ENCODE measurements at places on chromosomes 7 and 10. TPM values are rescaled to one million over a fixed set of nuclear protein-coding genes. Genes with fewer than 3 reads are reported as not detected.

The AKAP9 gene
- 41.6 TPM for total RNA-seq

The STOX1 gene
- total RNA-seq: 0.39 TPM

The NCAPG2 gene
- total RNA-seq: 129 TPM

The FAM241B gene
- 9.4 TPM for total RNA-seq

The DNAJC9 gene
- 68.1 TPM for total RNA-seq

The CHST3 gene
- not detected for total RNA-seq

The SORCS3 gene
- total RNA-seq: not detected

The ZP3 gene
- total RNA-seq: 3.4 TPM

DNA sequence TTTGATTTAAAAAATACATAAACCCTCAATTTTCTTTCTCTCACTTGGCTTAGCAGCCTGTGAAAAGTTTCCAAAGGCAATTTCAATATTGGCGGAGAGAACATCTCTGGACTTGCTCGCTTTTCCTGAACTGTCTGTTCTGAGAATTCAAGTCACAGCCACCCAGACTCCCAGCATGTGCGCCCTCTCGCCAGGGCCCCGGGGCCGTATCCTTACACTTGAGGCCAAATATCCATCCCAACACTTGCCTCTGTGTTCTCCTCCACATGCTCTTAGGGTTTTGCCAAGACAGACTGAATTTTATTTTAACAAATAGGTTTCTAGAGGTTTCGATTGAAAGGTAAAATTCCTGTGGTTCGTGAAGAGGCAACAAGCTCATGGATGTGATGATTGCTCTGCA lies 111.5 kb upstream of the GPR26 start:
- H3K36me3 ChIP-seq: no peaks in the 10 kb centered on the region
- peaks cover 8% of the 10 kb centered on the region for H3K27me3 ChIP-seq

DNA sequence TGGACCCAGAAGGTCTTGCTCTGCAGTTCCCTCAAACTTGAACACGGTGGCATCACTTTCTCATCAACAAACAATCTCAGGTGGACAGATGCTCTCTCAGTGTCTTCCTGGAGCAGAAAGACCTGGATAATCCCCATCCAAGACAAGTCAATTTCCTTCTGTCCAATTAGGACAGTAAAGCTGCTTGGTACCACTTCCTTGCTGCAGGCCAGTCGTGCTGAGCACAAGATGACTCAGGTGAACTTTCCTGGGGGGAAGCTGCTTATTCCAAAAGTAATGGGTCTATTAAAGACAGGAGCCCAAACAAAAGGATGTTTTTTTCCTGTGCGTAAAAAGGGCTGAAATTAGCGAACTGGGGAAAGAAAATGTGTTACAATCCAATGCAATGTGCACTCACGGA lies 107.6 kb upstream of the AFAP1L2 start:
- H3K36me3 ChIP-seq: peaks cover 20% of the 10 kb centered on the region
- H3K4me1 ChIP-seq: peaks cover 59% of the 10 kb centered on the region
- no peaks in the 10 kb centered on the region for H3K27me3 ChIP-seq
- ATAC-seq: no peak

DNA sequence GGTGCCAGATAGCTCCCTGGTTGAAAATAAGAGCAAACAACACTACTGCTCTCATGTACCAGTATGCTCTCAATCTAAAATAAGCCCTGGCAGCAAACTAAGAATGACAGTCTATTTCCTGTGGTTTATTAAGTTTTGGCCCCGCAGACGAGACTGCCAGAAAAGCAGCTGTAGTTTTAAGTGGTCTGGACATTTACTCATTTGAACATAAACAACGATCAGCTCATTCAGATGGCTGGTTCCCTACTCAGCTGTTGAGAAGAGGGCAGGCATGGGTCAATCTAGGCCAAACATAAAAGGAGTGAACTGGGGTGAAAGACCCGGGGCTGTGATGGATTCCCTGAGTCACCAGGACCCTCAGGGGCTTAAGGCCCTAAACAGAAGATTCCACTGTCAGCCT lies 4.5 kb downstream of the TRIL start:
- H3K36me3 ChIP-seq: no peaks in the 10 kb centered on the region
- ATAC-seq: no peak
- no peaks in the 10 kb centered on the region for H3K4me1 ChIP-seq
- H3K4me3 ChIP-seq: no peak overlapping the region

DNA sequence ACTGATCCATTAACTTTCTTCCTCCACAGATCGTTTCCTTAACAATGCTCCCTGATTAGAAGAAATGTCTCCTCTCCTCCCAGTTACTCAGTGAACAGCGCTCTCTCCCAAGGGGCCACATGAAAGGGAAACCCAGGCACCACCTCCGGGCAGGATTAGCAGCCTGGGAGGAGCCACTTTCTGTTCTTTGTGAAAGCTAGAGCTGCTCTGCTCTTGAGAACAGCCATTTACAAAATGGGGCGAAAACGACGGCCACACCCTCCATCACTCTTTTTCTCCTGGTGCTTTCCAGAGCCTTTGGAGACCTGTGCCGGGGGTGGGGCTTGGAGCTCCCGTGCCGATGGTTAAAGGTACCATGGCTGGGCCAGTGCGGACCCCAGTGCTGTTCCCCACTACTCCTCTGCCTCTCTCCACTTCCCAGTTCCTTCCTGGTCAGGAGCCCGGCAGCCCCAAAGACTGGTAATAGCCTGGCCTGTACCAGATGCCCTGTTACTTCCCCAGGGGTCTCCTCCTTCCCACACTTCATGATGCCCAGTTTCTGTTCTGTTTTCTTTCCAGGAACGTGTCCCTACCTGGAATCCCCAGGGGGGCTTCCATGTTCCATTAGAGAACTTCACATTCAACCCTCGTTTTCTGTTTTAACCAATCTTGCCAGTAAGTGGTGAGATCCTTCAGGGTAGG lies 402.9 kb upstream of the GALNT17 start:
- peak overlapping the region; percentile 29 for H3K4me3 ChIP-seq
- no peaks in the 10 kb centered on the region for H3K27me3 ChIP-seq
- peak overlapping the region; percentile 36 for H3K27ac ChIP-seq

DNA sequence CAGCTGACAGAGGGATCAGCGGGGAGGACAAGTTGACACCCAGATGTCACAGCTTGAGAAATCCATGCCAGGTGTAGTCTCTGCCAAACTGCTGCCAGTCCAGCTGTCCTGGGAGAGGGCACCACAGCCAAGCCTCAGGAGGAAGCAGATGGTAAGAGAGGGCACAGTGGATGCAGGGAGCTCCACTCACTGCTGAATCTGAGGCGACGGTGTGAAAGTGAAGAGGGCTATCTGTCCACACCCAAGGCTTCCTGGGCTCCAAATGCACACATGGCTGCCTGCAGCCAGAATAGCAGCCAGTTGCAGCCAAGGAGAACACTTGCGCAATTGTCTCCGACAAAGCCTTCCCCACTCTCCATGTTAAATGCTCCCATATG lies 502.4 kb downstream of the GRID1 start:
- H3K27ac ChIP-seq: no peak overlapping the region
- peaks cover 20% of the 10 kb centered on the region for H3K27me3 ChIP-seq
- no peak for ATAC-seq
- H3K36me3 ChIP-seq: no peaks in the 10 kb centered on the region

DNA sequence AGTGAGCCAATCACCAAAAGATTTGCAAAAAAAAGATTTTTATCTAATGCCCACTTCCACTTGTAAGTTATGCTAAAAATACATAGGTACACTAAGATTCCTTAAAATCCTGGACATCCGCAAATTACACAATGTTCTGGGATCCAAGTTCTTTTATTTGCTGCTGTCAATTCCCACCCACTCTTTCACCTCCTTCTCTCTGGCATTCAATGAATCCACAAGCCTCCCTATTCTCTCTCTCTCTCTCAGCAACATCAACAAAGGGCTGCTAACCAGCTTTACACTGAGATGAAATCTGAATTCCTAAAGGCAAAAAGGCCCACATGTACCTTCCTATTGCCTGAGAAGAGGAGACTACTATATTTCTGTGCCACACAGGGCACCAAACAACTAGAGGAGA lies 99.9 kb downstream of the ARMH3 start:
- H3K27ac ChIP-seq: no peak overlapping the region
- no peaks in the 10 kb centered on the region for H3K4me1 ChIP-seq
- H3K4me3 ChIP-seq: no peak overlapping the region
- ATAC-seq: no peak
- H3K27me3 ChIP-seq: no peaks in the 10 kb centered on the region

DNA sequence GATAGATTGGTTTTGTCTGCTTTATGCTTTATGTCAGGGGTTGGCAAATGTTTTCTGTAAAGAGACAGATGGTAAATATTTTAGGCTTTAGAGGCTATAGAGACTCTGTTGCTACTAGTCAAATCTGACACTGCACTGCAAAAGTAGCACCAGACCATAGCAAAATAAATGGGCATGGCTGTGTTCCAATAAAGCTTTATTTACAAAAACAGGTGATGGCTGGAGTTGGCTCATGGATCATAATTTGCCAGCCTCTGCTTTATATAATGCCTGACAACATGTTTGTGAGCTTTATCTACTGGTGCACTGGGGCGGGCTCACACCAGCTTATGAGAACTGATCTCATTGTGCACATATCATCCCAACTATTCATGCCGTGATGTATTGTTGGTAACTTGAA lies 120.1 kb downstream of the PLXDC2 start:
- no peaks in the 10 kb centered on the region for H3K4me1 ChIP-seq
- H3K36me3 ChIP-seq: no peaks in the 10 kb centered on the region
- H3K27me3 ChIP-seq: no peaks in the 10 kb centered on the region
- H3K4me3 ChIP-seq: no peak overlapping the region
- ATAC-seq: no peak

DNA sequence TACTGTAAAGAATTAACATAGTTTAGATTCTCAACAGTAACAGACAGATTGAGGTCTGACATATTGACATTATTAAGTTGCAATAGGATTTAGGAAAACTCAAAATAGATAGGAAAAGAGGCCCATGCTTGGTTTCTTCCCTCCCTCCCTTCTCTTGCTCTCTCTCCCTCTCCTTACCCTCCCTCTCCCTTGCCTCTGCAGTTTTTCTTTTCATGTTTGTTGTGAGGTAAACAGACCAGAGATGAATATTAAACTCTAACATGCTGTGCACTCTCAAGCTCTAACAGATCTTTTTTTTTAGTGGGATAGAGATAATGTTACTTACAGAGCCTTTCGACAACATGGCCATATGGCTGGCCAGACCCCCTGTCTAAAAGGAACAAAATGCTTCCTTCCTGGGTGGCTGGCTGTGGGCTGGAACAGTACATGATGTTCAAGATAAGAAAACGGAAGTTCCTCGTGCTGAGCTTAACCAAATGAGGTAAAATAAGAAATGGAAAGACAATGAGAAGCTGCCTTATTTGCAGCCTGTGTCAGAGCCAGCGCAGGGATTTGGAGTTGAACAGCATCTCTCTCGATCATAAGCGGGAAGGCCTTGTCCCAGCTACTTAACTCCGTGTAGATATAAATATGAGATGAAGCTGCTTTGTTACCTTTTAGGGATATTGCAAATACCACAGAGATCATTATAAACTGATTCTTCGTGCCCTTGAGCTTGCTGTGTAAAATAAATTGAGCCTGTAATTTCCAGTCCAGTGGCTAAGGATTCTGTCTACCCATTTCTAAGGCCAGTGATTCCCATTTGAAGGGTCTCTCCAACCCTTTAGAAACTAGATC lies 391.9 kb upstream of the NPVF start:
- H3K4me3 ChIP-seq: peak overlapping the region; percentile 22
- H3K27me3 ChIP-seq: no peaks in the 10 kb centered on the region

GRCh38 chr10:70602665-70603448 lies at the start of gene PRF1:
TSS of gene PRF1 (minus strand) at chr10:70602741. CDS start at chr10:70600902, 1,839 bp downstream.
- peaks cover 6% of the 10 kb centered on the region for H3K4me1 ChIP-seq
- H3K36me3 ChIP-seq: peaks cover 21% of the 10 kb centered on the region
- H3K27ac ChIP-seq: peak within 1 kb of the TSS; percentile 96
- peak; percentile 93 for ATAC-seq

DNA sequence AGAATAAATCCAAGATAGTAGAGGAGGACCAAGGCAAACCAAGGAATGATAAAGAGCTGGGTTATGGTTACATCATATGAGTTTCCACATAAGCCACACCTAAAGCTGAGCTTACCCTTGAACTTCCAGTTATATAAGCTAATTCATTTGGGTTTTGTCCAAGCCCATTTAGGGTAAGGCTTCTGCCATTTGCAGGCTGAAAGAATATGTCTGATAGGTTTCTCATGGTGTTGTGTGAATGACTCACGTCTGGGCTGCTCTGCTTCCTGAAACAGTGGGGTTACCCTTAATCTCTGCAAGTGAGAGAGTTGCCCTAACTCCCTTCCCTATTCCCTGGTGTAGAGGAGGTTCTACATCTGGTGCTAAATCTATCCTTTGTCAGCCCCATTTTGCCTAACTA lies 60.8 kb downstream of the PTTG1IP2 start:
- H3K36me3 ChIP-seq: no peaks in the 10 kb centered on the region
- H3K4me3 ChIP-seq: no peak overlapping the region
- H3K4me1 ChIP-seq: no peaks in the 10 kb centered on the region
- H3K27ac ChIP-seq: no peak overlapping the region
- ATAC-seq: no peak
- peaks cover 18% of the 10 kb centered on the region for H3K27me3 ChIP-seq

- no peak overlapping the region for H3K27ac ChIP-seq
- no peaks in the 10 kb centered on the region for H3K36me3 ChIP-seq
- no peaks in the 10 kb centered on the region for H3K4me1 ChIP-seq
- no peak for ATAC-seq
Observed at GRCh38 chr10:78634835-78635234, 433.9 kb upstream of the ZMIZ1 start.

DNA sequence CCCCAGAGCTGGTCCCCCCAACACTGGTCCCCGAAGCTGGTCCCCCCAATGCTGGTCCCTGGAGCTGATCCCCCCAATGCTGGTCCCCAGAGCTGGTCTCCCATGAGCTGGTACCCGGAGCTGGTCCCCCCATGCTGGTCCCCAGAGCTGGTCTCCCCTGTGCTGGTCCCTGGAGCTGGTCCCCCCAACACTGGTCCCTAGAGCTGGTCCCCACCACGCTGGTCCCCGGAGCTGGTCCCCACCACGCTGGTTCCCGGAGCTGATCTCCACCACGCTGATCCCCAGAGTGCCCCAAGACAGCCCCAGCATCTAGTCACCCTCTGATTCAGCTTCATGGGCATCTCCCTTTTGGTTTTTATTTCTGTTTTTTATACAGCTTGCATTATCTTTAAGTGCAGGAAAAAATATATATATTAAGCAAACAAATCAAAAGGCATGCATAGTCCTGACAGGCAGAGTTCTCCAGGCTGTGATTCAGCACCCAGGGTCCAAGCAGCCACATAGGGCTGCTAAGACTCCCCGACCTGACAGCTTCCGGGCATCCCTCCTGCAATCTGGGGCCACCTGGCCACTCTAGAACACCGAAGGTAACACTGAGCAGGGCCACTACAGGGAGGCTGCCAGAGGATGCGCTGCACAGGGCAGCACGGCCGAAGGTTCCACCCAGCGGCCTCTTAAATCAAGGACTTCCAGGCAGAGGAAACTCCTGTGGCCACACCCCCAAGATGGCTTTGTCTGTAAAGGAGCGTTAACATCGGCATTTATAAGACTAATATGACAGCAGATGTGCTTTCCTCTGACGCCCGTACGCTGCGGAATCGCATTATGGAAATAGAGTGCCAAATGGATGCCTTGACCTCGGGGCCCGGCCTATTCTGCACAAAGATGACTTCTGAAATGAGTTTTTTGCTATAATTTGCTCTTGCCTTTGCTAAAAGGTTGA lies 215.0 kb downstream of the PTPRN2 start:
- H3K4me3 ChIP-seq: no peak overlapping the region
- peaks cover 7% of the 10 kb centered on the region for H3K27me3 ChIP-seq
- no peak overlapping the region for H3K27ac ChIP-seq
- H3K4me1 ChIP-seq: peaks cover 5% of the 10 kb centered on the region
- ATAC-seq: no peak

Data from activated T-helper 17 cell treated with anti-CD3 and anti-CD28 coated beads, Interleukin-2, amount 50 U/mL, for 72 hours (primary cell).